ENCODE measurements at places on chromosomes 13 and 19.

- peak; percentile 49 for DNase-seq
These were observed 142.4 kb downstream of the MYCBP2 start for GRCh38 chr13:77184455-77184854.

- no peak for DNase-seq
These were observed 351.2 kb downstream of the DNAJC15 start for GRCh38 chr13:43374621-43375020.

DNA sequence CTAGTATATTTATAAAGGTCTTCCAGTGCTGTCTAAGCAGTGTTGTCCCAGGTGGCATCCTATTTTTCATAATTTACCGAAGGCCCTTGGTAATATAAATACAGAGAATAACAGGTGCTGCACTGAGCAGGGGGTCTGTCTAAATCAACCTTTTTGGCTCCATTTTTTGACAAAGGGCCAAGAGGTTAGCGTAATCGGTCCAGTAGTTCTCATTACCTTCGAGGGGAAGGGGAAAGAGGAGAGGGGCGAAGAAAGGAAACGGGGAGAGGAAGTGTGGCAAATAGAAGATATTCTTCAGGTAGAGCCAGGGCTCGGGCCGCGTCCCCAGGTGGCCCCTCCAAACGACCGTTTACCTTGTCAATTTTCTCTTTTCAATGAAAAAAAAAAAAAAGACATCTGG, 749 bp upstream of the PAN3 start:
- no peak for DNase-seq

GRCh38 chr13:43360892-43361610, 337.7 kb downstream of the DNAJC15 start:
- no peak for DNase-seq

DNA sequence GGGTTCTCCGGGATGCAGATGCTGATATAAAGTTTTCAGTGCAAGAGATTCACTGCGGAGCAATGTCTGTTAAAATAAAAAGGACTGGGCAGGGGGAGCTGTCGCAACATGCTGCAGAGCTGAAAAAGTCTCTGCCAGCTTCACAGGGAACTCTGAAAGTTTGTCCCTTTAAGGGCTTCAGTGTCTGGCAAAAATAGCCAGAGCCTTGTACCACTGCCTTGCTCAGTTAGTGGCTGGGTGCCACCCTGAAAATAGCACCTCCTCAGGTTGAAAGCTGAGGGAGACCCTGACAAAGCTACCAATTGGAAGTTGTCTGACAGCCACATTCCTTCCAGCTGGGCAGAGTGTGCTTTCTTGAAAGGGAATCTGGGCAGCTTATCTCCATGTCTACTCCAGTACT, 3.0 kb upstream of the NDFIP2 start:
- no peak for DNase-seq

DNA sequence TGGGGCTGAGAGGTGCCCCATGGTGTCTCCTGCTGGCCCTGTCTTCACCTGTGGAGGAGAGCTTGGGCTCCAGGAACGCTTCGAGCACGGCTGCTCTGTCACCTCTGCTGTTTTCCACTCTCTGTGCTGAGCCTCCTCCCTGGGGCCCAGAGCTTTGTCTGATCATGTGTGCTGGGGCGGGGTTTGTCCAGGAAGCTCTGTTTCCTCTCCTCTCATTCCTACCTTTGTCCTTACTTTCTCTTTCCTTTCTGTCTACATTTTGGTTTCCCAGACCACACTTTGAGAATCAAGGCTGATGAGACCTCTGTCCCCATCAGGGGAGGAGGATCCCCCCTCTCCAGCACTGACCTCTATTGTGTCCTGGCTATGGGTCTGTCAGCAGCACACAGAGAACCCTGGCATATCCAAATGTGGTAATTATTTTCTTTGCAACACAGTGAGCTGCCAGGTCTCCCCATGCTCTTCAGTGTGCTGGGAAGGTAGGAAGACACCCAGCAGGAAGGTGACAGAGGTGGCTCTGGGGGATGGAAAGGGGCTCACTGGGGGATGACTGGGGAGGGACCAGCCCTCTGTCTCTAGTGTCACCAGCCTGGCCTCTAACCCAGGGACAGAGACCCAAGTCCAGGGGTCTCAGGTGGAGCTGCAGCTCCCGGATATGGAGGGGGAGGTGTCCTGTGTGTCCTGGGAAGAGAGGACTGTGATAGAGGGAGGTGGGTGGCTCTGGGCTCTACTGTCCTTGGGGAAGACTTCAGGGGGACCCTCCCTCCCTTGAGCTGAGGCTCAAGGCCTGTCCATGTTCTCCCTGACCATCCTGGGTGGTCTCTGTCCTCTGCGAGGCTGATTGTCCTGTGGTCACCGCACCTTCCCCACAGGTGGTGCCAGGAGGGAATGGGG, at the start of gene CEACAM1:
Gene CEACAM1 (minus strand): TSS at position 128 of the 894 bp plus-strand sequence. CDS start 107 bp downstream, at position 21.
- peak; percentile 70 for DNase-seq

GRCh38 chr13:45623516-45624090, 8.1 kb upstream of the ERICH6B start:
- no peak for DNase-seq

- no peak for DNase-seq
These were observed 17.8 kb downstream of the KATNAL1 start for GRCh38 chr13:30289533-30289932.

- no peak for DNase-seq
These were observed 5.2 kb upstream of the OR10H1 start for GRCh38 chr19:15820646-15821045.

DNA sequence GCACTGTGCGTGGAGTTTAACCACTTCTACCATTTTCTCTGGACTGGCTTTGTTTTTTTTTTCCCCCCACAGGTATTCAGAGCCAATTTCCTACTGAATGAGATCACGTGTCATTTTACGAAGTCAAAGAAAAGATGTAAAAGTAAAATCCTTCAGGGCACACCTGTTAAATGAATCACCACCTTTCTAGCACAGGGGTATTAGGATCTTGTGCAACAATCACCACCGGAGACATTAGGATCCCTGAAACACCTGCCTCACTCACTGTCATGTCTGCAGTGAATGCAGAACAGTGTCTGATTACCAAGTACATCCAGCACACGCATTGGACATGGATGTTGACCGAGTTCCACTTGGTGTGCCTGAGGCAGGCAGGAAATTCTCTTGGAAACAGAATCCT, 17.2 kb downstream of the BRD4 start:
- DNase-seq = no peak

DNA sequence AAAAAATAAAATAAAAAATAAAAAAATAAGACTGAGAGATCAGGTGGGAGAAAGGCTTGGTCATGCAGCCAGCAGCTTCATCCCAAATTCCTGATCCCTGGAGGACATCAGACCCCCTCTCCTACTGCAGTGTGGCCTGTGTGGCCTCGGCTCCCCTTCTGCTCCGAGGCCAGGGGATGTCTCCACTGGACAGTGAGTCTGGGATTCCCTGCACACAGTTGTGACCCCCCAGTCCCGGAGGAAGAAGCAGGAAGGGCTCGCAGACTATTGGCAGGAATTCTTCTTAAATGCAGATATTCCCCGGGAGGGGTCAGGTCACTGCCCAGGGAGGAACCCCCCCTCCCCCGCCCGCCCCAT, 41.9 kb downstream of the ZNF627 start:
- DNase-seq = no peak

- DNase-seq = no peak
These were observed 529.8 kb upstream of the NBEA start for GRCh38 chr13:34412295-34412694.

DNA sequence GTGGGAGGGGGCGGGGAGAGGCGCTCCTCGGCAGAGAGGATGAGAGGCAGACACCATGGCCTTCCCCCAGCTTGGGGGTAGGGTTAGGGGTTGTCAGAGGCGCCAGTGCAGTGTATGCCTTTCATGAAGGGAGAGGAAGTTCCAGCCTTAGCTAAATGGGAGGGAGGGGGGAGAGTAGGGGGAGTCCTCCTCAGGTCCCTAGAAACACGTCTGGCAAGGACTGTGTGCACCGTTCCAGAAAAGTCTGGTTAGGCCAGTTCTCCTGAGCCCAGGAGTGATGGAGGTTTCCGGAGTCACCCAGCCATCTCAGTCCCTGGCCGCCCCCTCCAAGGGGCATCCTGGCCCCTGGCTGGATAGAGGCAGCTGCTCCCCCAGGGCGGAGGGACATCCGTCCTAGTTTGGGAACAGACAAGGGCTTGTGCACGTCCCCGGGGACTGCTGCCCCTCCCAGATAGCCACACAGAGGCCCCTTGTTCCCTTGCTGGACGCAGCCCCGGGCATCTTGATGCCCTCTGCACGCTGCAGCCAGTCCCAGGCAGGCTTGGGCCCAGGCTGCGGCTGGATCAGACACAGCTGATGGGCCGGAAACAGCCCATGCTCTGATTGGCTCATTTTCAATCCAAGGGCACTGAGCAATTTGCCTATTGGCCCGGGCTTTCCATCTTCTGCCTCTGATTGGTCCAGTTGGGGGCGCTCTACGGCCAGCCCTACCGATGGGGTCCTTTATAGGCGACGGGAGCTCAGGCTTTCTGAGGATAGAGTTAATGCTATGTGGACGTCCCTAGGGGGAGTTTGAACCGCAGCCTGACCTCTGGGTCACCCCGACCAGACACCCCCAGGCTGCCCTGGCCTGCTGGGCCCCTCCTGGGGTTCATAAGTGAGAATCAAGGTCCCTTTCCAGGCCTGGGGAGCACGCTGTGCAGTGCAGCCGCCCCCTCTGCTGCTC, 3.8 kb downstream of the S1PR2 start:
- no peak for DNase-seq

- DNase-seq = no peak
These were observed 86.6 kb downstream of the TNFRSF19 start for GRCh38 chr13:23656637-23657371.

DNA sequence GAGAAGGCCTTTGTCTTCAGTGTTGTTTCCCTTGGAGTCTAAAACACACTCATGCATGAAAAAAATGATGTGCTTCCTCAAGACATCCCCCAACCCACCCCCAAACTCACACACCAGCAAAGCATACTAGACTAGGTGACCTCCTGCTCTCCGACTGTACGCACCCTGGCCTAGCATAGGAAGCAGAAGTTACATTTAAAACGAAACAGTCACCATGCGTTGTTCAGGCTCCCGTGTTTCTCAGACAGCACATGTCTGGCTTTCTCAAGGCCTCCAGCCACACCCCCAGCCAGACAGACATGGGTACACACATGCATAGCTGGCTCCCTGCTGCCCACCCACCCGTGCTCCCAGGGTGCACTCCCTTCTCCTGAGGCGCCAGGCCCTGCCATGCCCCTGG, 28.7 kb upstream of the C1QTNF9 start:
- DNase-seq = no peak

DNA sequence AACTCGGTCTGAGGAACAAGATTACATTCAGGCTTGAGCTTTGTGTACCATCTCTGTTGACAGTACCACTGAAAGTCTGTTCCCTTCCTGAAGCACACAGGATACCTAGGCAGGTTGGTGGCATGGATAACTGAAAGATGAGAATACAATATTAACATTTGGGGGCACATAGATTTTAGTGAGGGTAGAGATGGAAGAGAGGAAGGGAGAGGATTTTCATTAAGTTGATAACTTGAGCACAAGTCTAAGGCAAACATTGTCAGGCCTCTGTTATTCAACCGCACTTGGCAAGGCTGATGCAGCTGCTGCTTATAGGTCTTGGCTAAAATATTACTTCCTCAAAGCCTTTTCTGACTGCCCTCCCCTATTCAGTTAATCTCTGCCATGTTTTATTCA, 10.9 kb downstream of the MIR17HG start:
- no peak for DNase-seq

DNA sequence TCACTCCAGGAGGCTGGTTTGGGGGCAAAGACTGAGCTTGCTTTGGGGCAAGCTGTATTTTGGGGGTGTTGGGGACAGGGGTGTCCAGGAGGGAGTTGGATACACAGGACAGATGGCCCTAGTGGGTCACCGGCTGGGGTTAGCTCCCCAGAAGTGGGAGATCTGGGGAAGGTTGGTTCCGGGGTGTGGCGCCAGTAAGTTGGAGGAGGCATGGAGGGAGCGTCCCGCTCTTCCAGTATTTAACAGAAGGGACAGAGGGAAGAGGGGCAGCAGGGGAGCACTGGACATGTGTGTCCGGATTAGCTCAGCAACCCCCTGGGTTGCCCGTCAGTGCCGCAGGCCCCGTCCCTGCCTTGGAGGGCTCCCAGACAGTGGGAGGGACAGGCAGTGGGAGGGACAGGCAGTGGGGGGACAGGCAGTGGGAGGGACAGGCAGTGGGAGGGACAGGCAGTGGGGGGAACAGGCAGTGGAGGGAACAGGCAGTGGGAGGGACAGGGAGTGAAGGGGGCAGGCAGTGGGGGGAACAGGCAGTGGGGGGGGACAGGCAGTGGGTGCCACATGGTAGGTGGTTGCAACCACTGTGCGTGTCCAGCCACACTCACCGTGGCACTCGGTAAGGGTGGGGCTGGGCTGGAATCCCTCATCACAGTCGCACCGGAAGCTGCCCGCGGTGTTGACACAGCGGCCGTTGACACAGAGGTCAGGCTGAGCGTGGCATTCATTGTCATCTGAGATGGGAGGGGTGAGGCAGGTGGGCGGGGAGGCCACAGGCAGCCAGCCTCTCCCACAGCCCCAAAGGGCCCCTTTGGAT, 33.2 kb downstream of the CCL25 start:
- peak; percentile 21 for DNase-seq
